ENCODE measurements at places on chromosomes 7 and 10.

DNA sequence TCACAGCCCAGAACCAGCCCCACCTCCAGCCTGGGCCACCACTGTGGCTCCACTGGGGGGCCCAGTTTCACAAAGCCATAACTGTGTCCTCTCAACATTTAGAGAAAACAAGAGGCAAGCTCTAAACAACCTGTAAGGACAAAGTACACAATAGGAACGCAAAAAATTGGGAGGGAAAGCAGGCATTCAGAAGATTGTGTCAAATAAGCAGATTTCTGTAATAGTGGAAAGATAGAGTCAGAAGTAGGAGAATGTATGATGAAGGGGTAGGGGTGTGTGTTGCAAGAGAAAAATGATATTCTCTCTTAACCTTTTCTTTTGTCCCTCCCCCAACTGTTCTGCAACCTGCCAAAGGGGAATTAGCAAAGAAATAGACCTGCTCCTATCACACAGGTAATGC is 449.9 kb upstream of the NPVF start:
- DNase-seq: no peak

DNA sequence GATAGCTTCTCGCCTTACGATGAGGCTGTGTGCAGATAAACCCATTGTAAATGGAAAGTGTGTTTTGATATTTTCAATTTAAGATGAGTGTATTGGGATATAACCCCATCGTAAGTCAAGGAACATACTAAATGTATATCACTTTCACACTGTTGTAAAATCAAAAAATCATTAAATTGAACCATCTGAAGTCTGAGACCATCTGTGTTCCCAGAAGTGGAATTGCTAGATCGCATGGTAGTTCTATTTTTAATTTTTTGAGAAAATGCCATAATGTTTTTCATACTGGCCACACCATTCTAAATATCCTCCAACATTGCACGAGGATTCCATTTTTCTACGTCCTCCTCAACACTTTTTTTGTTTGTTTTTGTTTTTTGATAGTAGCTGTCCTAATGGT is 209.1 kb upstream of the MTPN start:
- no peak for DNase-seq

GRCh38 chr10:85983051-85983450 is 383.5 kb downstream of the GRID1 start:
- no peak for DNase-seq

GRCh38 chr10:18162021-18162627 is 21.9 kb downstream of the CACNB2 start:
- no peak for DNase-seq

GRCh38 chr10:128013626-128014025 is 106.7 kb downstream of the PTPRE start:
- DNase-seq: no peak

DNA sequence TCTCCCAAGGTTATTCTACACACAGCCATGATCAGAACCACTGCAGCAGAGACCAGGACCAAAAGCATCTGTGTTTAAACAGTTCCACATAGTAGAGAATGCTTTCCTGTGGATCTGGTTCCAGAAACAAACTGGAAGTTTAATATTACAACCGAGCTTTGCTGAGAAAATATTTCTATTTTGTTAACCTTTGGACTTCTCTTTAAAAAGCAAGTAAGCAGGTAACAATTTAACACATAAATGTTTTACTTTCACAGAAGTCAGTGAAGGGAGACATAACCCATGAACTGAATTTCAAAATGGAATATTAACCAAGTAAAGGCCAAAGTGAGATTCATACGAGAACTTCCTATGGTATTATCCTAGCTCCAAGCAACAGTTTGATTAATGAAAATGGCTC is 98.6 kb upstream of the PHYHIPL start:
- DNase-seq: no peak

- no peak for DNase-seq
Observed at GRCh38 chr7:50508471-50508943, 56.7 kb downstream of the DDC start.

- no peak for DNase-seq
Observed at GRCh38 chr10:29719281-29719675, 84.5 kb upstream of the SVIL start.

DNA sequence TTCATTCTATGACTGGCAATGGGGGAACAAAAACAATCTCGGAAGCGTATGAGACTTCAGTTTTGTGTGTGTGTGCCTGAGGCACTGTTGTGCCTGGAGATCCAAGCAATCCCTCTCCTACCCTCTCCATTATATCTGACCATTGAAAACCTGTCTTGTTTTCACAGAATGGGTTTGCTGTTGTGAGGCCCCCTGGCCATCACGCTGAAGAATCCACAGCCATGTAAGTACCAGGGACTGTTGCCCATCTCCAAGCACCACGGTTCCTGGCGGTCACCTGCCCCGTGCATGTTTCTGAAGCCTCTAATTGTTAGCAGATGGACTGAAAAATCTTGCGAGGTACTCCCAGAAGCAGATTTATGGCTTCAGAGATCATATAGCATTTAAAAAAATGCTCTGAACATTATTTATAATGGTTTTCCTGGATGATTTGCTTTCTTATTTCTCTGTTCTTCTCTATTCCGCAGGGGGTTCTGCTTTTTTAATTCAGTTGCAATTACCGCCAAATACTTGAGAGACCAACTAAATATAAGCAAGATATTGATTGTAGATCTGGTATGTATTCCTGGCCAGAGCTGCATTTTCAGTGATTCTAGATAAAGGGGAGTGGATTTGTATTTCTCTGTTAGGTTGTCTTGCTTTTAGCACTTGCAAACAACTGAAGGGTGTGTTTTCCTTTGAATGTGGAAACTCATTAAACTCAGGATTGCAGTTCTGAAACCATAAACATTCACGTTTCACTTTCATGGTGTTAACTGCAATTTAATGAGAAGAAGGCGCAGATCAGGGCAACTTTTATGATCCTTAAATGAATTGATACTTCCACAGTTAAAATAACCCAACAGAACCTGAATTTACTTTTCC is 288.2 kb downstream of the TWIST1 start:
- no peak for DNase-seq

DNA sequence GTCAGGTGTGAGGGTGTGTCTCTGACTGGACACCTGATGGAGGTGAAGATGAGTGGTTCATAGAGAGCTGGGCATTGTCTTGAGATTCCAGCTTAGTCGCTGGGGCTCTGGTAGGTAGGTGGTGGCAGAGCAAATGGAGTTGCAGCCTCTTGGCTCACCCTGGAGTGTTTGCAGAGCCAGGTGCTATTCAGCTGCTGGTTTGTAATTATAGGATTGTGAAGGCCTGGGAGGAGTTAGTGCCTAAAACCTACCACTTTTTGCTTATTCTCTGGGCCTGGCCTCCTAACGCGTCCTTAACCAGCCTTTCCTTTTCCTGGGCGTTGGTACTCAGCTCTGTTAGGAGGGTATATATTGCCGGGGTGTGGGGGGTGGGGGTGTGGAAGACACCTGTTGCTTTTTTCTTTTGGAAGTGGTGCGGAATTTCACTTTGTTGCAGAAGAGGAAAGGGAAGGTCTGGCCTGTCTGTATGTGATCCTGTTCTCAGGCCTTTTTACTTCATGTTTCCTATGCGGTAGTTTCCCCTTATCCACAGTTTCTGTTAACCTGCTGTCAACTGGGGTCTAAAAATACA is 3.2 kb downstream of the PPRC1 start:
- no peak for DNase-seq

- no peak for DNase-seq
Observed at GRCh38 chr7:18861514-18862118, 255.8 kb downstream of the TWIST1 start.

DNA sequence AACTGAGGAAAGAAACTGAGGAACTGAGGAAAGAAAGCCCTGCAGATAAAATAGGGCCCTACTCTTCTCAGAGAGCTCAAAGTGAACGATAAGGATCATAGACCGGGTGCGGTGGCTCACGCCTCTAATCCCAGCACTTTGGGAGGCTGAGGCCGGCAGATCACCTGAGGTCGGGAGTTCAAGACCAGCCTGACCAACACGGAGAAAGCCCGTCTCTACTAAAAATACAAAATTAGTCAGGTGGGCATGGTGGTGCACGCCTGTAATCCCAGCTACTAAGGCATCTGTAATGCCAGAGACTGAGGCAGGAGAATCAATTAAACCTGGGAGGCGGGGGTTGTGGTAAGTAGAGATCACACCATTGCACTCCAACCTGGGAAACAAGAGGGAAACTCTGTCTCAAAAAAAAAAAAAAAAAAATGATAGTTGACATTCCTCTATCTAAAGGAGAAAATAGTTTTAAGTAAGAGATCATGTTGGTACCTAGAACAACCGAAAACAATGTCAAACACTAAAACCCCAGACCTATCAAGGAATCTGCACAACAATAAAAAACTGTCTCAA is 2.5 kb downstream of the MKRN1 start:
- no peak for DNase-seq

DNA sequence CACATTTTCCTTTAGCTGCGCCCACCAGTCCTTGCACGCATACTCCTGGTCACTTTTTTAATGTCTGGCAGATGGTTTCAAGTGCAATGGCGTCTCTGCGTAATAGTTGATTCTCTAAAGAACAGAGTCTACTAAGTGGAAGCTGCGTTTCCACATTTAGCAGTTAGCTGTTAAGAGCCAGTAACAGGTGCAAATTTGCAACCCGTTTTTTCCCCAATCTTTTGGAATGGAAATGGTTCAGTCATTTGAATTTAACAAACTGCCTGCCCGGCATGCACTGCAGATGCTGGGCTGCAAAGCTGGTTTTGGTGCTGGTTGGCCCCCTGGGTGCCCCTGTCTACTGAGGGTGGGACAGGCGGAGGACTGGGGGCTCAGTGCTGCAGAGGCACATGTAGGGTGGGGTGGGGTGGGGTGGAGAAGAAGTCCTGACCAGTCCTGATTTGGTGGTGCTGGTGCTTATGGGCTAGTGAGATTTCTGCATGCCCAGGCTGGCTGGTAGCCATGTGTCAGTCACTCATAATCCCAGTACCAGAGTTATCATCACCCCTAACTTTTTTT is 43.9 kb downstream of the CUX1 start:
- no peak for DNase-seq

DNA sequence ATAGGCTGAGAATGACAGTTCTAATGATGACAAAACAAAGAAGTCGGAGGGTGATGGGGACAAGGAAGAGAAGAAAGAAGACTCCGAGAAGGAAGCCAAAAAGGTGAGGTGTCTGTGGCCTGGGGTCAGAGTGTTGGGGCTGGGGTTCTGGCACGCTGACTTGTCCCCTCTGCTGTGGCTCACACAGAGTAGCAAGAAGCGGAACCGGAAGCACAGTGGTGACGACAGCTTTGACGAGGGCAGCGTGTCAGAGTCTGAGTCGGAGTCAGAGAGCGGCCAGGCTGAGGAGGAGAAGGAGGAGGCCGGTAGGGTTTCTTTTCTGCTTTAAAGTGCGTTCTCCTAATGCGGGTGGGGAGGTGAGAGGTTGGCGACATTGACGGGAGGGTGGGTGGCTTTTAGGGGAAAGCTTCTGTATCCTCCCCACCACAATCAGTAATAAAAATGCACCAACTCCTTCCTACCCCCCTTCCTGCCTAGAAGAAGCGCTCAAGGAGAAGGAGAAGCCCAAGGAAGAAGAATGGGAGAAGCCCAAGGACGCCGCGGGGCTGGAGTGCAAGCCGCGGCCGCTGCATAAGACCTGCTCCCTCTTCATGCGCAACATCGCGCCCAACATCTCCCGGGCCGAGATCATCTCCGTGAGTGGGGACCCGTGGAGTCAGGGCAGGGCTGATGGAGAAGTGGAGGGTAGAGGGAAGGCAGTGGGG is 4.6 kb downstream of the UFSP1 start:
- DNase-seq: no peak

DNA sequence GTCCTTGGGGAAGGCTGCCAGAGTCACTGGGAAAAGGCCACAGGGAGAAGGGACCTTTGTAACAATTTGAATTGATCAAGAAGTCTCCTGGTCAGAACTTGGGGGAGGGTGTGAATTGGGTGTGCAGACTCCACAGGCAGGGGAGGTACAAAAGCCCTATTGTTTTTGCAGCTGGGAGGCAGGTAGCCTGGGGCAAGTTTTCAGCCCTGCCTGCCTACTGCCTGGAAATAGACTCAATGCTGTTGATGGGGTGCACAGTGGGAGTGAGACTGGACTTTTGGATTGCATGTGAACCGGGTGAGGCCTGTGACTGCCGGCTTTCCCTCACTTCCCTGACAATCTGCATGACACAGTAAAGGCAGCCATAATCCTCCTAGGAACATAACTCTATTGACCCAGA is 947.0 kb downstream of the REEP3 start:
- no peak for DNase-seq
